M059J (cell line): ENCODE measurements at places on chromosomes 5 and 9. TPM values are rescaled to one million over a fixed set of nuclear protein-coding genes. Genes with fewer than 3 reads are reported as not detected.

The JAKMIP2 gene
- total RNA-seq, result 1.1 and 2.3 TPM in 2 replicates

The GDNF gene
- total RNA-seq, result 0.05 TPM in 1 of 2 replicates, not detected in the other

The PANK3 gene
- total RNA-seq, result 27.5 and 32.3 TPM in 2 replicates

- no peak for DNase-seq
Measured at GRCh38 chr9:137689745-137690529, 71.1 kb downstream of the EHMT1 start.

The SWI5 gene
- total RNA-seq, result 61.4 and 68.8 TPM in 2 replicates

The TMEM161B gene
- total RNA-seq, result 15.7 and 21.1 TPM in 2 replicates

DNA sequence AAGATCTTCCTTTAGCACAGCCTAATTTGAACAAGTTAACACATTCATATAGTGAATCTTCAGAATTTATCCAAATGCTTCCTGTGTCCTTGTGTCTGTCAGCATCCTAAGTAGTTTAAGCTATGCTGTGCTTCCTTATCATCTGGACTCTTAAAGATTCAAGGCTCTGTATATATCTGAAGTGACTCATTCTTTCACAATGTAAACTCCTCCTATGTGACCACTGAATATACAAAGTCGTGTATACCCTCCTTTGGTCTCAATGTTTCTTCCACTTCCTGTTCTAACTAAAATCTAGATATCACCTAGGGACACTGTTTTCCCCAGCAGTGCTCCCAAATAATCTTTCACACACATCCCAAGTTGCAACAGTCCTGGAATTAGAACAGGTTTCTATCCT lies 935.7 kb upstream of the NUDT12 start:
- DNase-seq, result peak; percentile 9

- DNase-seq, result no peak
Measured at GRCh38 chr9:99392986-99393385, 170.9 kb downstream of the SEC61B start.

- no peak for DNase-seq
Measured at GRCh38 chr5:50401336-50401735, 39.8 kb downstream of the EMB start.

The PHYKPL gene
- 4.8 and 7.8 TPM in 2 replicates for total RNA-seq

DNA sequence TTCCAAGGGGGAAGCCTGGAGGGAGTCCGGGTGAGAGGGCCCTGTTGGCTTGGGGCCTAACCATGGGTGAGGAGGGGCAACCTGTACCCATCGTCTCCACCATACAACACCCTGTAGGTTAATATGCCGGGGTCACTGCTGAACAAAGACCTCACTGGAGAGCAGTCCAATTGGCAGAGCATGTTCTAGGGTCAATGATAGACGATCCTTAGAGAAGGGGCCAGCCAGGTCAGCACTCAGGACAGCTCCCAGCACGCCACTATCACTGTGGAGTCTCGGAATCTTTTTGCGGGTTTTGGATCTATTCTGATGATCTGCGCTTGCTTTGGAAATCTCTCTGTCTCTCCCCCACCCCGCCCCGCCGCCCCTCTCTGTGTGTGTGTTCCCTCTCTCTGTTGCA lies 218.4 kb upstream of the MVB12B start:
- DNase-seq, result peak; percentile 15

DNA sequence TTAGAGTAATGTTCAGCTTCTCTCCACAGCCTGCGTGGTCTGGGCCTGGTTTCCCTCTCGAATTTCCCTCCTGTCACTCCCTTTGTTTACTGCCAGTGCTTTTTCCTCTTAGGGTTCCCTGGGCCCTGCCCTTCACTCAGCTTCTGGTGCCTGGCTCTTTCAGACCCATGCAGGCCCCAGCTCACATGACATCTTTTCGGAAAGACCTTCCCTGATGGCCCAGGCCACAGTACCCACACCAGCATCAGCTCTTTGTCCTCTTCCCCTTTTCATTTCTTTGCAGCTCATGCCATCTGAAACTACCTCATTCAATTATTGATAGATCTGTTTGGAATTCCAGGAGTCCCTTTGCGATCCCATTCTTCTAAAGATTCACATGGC lies 68.1 kb upstream of the ABL1 start:
- no peak for DNase-seq

The PTCD2 gene
- total RNA-seq, result 6.7 and 12.6 TPM in 2 replicates

The F2R gene
- total RNA-seq, result 91.4 and 128 TPM in 2 replicates

The GPR151 gene
- not detected in 2 replicates for total RNA-seq

The SEPTIN8 gene
- total RNA-seq, result 26.9 and 41.7 TPM in 2 replicates

The NUP155 gene
- 66.1 and 70.8 TPM in 2 replicates for total RNA-seq

- peak; percentile 17 for DNase-seq
Measured at GRCh38 chr9:71812385-71812784, 44.1 kb upstream of the CEMIP2 start.
